ENCODE measurements at places on chromosomes 5 and 9.

DNA sequence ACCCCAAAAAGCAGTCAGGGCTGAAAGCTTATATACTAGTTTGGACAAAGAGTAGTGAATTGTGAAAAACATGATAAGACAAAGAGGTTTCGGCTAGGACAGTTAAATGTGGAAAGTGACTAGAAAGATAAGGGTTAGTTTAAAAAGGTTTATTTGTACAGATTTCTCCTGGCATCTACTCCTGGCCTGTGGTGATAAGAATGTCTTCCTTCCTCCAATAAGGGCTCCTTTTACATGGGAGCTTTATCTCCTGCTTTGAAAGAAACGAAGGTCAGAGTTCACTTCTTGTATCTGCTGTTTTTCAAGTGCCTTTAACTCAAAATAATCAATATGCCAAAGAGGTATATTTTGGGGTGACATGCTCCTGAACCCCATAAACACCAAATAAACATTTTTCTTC, 776.1 kb upstream of the COX7C start:
- no peak for DNase-seq

- DNase-seq, result no peak
These were observed 208.0 kb upstream of the TRIM32 start for GRCh38 chr9:116479056-116479544.

DNA sequence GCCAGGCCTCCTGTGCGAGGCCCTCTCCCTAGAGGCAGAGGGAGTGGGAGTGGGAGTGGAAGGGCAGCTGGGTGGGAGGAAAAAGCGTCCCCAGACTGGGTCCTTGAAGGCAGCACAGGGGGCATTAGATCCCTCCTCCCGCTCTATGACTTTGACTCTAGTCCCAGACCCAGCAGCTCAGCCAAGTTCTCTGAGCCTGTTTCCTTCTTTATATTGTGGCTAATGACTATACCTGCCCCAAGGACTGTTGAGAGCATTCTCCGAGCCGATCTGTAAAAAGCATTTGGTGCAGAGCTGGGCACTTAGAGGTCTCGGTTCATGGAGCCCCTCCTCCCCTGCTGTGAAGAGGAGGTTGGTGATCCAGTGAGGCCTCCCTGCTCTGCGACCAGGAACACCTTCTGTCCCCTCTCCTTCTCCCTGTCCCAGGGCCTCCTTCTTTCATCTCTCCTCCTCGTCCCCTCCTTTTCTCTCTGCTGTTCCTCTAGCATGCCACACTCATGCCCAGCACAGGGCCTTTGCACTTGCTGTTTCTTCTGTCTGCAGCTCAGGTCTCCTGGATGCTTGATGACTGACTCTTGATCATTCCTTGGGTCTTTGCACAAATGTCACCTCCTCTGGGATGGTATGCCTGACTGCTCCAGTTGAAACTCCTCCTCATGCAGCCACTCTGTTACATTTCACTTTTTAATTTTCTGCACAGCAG, 23.4 kb upstream of the PSD2 start:
- DNase-seq, result no peak

DNA sequence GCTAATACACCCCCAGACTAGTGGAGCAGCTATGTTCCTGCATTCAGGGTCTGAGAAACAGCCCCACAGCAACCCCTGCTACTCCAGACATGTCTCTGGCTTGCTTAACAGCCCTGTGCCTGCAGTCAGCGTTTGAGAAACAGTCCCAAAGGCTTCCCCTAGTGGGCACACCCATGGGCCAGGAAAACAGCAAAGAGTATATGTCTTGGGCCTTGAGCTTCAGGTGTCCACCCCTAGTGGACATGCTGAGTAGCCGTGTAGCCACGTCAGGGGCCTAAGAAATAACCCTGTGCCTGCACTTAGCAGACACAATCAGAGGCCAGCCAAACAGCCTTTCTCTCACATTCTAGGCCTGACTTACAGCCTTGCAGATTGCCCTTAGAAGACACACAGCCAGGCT, 698.6 kb downstream of the PTPRD start:
- DNase-seq, result no peak

All from stimulated activated CD4-positive, alpha-beta T cell treated with anti-CD3 and anti-CD28 coated beads, Interleukin-15, amount 100 ng/mL, for 48 hours (primary cell).